Activated T-cell treated with anti-CD3 and anti-CD28 coated beads, Interleukin-2, amount 50 U/mL, for 1 hour (primary cell): ENCODE measurements at places on chromosomes 16 and 17.

DNA sequence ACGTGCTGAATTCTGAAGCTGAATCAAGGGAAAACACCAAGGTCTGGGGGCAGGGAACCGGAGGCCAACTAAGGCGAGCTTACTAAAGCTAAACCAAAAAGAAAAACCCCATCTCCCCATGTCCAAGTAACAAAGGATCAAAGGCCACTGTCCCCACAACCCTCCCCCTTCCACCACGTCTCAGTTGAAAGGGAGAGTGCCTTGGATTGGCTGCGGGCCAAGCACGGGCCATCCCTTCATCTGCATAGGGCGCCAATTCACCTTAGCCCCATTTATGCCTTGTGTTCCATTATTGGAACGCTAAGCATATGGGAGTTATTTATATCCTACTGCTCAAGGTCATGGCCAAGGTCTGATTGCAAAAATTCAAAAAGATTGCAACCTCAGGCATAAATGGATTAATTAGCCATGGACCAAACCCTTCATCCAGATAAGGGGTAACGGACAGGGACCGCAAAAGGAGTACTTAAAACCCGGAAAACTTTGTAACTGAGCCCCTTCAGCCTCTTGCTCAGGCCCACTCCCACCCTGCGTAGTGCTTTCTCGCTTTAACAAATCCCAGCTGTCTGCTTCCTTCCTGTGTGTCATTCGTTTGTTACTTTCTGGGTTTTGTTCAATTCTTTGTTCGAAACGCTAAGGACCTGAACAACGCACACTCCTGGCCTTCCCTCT is 740 bp upstream of the ATP6V0D1 start:
- DNase-seq, result peak; percentile 29

DNA sequence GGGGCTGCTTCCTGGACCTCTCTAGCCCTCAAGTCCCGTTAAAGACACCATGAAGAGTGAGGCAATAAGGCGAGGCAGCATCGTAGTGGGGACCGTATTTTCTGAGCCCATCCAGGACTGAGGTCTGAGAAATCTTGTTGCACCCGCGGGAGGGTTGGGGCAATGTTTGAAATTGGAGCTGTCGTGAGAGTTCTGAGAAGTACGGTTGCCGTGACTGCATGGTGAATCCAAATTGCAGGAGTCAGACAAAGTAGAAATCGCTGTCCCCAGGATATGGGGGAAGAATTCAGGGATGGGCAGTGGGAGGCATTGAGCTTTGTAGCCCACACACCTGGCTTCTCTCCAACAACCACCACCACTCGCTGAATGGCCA is 42.0 kb upstream of the RPL38 start:
- DNase-seq, result no peak

DNA sequence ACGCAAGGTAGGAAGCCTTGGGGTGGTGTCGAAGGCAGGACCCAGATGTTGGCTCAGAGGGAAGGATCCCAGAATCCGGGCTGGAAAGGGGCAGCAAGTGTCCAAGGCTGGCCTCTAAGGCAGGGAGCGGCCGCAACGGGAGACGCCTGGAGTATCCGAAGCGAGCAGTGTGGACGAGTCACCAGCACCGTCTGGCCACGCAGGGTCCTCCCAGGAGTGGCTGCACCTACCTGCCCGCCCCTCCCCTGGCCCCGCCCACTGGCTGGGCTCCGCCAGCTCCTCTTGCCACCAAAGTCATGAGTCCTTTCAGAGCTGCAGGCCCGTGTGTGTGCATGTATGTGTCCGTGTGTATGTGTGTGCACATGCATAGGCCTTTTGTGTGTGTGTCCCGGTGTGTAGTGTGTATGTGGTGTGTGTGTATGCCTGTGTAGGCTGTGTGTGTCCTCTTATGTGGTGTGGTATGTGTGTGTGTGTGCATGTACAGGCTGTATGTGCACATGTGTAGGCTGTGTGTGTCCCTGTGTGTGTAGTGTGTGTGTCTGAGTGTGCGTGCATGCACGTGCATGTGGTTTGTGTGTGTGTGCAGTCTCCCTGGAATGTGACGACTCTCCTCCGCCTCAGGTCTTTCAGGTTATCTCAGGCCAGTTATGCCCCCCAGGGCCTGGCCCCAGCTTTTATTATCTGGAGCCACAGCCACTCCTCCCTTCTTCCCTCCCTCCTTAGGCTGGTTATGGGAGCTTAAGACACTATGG is at the start of gene PRSS8:
Gene PRSS8 (minus strand): TSS at position 193 of the 752 bp plus-strand sequence. CDS start 229 bp downstream, outside the sequence.
- no peak for DNase-seq

DNA sequence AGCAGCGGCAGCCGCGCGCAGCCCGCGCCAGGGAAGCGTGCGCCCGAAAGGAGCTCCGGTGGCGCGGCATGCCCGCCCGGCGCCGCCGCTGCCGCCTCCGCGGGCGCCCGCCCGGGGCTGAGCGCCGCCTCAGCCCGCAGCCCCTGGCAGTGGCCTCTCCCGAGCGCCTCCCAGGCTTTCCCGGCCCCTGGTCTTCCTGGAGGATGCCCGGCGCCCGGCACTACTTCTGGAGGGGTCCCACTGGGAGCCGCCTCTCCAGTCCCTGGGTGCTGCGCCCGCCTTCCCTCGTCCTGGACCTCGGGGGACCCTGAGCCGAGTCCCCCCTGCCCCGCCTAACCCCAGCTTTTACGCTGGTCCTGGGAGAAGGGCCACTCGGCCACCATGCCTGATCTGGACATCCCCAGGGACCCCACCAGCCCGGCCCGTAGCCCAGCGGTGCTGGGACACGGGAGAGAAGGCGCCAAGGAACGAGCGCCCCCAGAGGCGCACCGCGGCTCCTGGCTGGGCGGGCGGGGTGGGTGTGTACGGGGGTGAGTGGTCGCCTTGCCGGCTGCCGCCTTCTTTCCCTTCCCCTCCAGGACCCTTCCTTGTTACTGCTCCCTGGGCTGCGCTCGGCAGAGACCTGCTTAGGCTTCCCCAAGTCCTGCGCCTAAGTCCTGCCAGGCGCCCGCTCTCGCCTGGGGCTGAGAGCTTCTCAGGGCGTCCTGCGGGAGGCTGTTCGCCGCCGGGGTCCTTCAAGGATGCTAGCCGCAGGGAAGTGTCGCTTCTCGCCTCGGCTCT is 704 bp downstream of the ASIC2 start:
- no peak for DNase-seq

- DNase-seq, result no peak
Observed at GRCh38 chr16:46832757-46833459, 1.9 kb upstream of the C16orf87 start.

DNA sequence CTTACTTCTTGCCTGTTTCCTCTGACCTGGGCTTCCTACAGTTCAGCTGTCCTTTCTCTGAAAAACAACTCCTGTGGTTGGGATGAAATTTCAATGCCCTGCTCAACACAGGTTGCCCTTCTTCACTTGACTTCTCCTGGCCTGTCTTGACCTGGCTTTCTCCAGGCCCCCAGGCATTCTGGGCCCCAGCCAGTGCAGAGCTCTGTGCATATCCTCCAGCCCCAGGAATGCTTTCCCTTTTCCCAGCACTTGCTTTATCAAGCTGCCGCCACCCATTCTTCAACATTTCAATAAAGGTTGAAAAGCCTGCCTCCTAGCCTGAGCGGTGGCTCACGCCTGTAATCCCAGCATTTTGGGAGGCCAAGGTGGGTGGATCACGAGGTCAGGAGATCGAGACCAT is 10.8 kb downstream of the ODAD4 start:
- DNase-seq, result no peak

GRCh38 chr17:49762151-49762941 is 1.6 kb downstream of the FAM117A start:
- no peak for DNase-seq
